ENCODE measurements at places on chromosomes 16 and 17.
A peak's percentile ranks its signal among the peaks of the same experiment; 100 is the strongest.

DNA sequence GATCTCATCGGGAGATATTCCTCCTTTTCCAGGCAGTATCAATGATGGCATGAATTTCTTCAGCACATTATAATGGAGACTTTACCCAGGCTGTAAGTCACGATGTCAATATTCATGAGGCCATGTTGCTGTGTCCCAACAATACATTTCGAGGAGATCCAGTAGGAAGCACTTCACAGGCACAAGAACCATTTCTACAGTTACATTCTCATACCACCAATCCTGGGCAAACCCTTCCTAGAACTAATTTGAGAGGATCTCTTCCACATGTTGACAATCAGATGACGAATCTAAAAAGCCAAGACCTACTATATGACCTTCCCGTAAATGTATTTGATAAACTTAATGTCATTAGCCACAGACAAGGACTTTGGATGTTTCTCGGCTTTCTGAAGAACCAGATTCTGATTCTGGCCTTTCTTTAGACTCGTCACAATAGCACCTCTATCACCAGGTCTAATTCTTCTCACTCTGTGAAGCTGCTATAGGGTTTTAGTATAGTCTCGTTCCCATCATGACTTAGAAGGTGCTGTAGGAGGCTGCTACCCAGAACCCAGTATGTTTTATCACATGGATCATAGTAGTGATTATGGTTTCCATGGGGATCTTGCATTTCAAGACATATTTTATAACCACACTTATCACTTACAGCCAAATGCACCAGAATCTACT lies 40.2 kb downstream of the C16orf87 start:
- DNase-seq = no peak

DNA sequence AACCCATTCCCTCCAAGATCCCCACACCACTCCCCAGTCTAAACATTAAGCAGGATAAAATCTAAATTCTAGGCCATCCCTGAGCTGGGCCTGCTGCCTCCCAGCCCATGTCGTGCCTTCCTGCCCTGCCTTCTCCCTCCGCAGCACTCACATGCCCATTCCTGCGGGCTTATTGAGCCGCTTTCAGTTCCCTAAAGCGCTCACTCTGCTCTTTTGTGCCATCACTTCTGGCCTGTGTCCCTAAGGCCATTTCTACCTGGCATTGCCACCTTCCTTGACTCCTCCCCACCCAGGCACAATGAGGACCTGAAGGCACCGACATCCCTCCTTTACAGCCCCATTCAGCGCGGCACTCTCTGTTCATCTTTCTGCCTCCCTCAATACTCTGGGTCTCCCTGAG lies 13.0 kb upstream of the RAB5C start:
- DNase-seq = no peak

DNA sequence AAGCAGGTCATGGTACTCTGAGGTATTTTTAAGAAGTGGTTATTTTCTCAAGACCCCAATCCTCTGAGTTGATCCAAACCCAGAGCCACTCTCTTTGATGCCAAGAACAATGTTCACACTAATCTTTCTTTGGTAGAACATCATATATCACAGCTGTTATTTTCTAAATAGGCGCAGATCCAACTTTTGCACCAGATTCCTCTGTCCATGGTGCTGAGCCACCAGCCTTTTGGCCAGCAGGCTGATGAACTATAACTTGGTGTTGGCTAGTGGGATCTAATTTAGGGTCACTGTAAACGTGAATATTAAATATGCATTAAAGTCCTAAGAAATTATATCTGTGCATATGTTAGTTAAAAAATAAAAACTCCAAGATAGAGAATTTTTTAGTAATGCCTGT lies 7.0 kb upstream of the ZKSCAN2 start:
- no peak for DNase-seq

GRCh38 chr17:75110234-75110937 lies 617 bp downstream of the ARMC7 start:
- DNase-seq = no peak

- no peak for DNase-seq
Measured at GRCh38 chr16:10641953-10642949, 52.5 kb downstream of the TEKT5 start.

DNA sequence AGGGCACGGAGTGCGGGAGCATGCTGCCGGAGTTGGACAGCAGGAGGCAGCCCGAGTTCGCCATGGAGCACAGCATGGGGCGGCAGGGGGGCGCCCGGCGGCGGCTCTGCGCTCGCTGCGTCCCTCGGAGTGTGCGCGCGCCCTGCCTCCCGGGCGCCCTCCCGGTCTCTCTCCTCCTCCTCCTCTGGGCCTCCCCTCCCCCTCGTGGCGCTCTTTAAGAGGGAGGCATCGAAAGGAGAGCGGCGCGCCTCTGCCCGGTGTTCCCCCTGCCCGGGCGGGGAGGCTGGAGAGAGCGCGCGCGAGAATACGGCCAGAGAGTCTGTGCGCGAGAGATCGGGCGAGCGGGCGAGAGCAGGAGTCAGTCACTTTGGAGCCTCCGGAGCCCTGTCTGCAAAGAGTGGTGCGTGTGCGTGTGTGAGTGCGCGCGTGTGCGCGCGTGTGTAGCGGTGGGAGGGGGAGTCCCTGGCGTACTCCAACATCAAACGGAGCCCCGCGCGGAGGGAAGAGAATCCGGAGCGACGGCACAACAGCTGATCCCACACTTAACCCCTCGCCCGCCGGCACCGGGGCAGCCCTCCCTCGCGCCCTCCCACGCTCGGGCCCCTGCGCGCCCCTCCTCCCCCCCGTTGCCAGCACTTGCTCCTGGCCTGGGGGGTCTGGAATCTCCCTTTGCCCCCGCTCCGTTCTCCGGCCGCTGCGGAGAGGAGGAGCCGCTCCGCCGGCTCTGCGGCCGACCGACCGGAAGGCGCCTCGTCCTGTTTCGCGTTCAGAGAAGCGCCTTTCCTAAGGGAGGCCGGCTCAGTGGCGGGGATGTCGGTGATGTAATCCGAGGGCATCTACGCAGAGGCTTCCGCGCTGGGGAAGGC lies 108.9 kb downstream of the ENGASE start:
- peak; percentile 25 for DNase-seq

DNA sequence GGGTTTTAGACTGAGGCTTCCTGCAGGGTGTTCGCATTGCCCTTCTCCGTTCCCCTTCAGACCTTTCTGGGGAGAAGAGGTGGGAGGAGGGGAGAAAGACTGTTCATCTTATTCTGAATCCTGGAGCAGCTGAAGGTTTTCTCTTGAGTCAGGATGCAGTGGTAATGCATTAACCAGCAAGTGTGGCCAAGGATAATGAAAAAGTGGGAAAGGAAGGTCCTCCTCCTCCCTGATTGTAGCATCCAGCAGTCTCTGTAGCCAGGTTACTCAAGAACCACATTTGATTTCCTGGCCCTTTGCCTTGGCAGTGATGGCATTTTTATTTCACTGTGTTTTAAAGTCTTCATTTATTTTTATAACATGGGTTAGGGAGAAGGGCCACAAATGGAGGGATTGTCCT lies 59.1 kb downstream of the CYLD start:
- no peak for DNase-seq

GRCh38 chr16:88804552-88805339 lies 1.2 kb downstream of the CDT1 start:
- DNase-seq = no peak

- peak; percentile 84 for DNase-seq
Measured at GRCh38 chr16:3020604-3021448, 658 bp downstream of the TNFRSF12A start.

DNA sequence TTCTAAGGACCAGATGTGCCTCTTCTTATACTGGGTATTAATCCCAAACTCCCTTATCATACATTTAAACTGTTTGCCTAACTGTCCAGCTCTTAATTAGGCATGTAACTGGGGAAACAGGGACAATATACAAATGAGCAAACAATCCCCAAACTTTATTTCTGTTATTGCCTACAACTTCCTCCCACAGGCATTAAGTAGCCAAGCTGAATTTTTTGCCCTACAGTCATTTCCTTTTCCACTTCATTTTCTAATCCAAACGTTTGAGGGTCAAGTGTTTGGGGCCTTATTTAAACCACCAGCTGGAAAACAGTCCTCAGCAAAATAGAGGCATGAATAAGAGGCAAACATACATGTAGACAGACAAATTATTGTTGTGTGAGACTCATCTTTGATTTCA lies 77.4 kb upstream of the CCL2 start:
- DNase-seq = no peak

DNA sequence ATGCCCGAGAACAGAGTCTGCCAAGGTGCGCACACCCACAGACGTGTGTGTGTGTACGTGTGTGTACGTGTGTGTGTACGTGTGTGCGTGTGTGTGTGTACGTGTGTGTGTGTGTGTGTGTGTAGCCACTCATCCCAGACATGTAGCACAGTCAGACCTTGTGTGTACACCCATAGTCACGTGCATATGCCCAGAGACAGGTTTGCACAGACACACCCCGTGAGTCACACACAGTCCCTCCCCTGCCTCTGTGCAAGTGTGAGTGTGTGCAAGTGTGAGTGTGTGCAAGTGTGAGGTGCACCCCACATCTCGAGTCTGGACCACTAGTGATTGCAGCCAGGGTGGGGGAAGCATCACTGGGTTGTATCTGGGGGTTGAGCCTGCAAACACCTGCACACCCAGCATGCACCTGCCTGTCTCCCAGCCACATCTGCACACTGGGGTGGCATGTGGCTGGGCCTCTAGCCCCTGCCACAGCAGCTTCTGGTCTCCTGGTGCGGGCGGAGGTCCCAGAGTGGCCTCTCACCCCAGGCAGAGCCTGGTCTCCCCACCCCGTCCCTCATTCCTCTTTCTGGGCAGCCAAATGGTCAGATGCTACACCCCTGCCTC lies 23.6 kb downstream of the BAHCC1 start:
- no peak for DNase-seq

- DNase-seq = no peak
Measured at GRCh38 chr16:87166321-87166720, 150.9 kb downstream of the C16orf95 start.

DNA sequence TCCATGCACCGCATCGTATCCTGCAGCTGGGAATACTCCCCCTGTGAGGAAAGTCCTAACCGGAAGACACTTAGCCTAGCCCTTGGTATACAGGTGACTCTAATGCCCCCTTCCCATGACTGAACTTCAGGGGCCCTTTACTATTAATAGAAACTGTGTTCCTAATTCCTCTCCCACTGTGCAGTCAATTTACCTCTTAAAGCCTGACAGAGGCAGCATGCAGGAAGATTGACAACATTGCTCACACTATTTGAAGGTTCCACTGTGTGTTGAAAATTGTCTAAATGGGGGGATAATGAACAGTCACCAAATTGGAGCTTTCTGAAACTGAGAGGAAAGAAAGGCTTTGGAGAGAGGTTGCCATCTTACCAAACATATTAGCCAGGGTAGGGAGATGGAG lies 222.6 kb downstream of the SHISA9 start:
- DNase-seq = no peak

Data from HTR-8/SVneo (cell line).